ENCODE measurements at places on chromosomes 2 and 18. TPM values are rescaled to one million over a fixed set of nuclear protein-coding genes. Genes with fewer than 3 reads are reported as not detected.

- peaks cover 82% of the 10 kb centered on the region for H3K4me1 ChIP-seq
- DNase-seq, result no peak
- peak overlapping the region; percentile 63 for H3K27ac ChIP-seq
- no peaks in the 10 kb centered on the region for H3K27me3 ChIP-seq
Observed at GRCh38 chr2:219733106-219733505, 105.7 kb downstream of the SLC4A3 start.

MAP3K19 gene
- total RNA-seq, result not detected

DNA sequence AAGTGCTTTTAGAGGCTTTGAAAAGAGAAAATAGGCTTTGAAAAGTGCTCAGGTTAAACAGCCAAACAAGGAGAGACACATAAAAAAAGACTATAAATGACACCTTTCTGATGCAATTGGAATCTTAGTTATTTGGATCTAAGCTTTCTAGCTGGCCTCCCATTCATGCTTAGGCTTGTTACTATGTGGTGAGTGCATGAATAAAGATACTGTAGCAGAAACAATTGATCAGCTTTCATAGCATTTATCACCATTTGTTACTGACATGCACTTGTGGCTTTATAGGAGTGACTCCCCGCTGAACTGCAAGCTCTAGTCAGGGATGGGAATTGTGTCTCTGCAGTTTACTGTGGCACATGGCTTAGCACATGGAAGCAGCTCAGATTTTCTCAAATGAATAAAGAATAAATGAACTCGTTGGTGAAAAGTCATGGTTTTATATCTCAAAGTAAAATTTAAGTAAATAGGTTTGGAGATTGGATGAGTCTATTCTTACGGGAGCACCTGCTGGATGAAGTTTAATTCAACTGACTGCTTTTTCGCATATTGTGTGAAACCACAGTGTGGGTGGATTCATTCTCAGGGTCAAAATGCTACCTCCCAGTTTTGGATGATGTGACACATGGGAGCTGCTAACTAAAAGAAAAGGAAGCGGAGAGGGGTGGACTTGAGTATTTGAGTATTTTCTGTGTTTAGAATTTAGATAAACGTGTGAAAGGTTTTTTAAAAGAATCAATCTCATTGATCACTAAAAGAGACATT, 91.1 kb upstream of the NOL4 start:
- no peak overlapping the region for H3K27ac ChIP-seq
- no peaks in the 10 kb centered on the region for H3K27me3 ChIP-seq
- DNase-seq, result no peak
- no peaks in the 10 kb centered on the region for H3K4me1 ChIP-seq
- H3K36me3 ChIP-seq, result no peaks in the 10 kb centered on the region

GRCh38 chr2:4782647-4783046, 909.5 kb upstream of the SOX11 start:
- H3K27me3 ChIP-seq, result no peaks in the 10 kb centered on the region
- no peak for DNase-seq
- no peak overlapping the region for H3K4me3 ChIP-seq
- no peaks in the 10 kb centered on the region for H3K36me3 ChIP-seq
- no peak overlapping the region for H3K27ac ChIP-seq
- H3K4me1 ChIP-seq, result no peaks in the 10 kb centered on the region

FSHR gene
- not detected for total RNA-seq

GRCh38 chr18:10239103-10239502, 215.3 kb upstream of the APCDD1 start:
- H3K27me3 ChIP-seq, result peaks cover 2% of the 10 kb centered on the region
- no peaks in the 10 kb centered on the region for H3K4me1 ChIP-seq
- DNase-seq, result no peak
- H3K4me3 ChIP-seq, result no peak overlapping the region
- H3K27ac ChIP-seq, result no peak overlapping the region

C2orf81 gene
- 6.5 TPM for total RNA-seq

DNA sequence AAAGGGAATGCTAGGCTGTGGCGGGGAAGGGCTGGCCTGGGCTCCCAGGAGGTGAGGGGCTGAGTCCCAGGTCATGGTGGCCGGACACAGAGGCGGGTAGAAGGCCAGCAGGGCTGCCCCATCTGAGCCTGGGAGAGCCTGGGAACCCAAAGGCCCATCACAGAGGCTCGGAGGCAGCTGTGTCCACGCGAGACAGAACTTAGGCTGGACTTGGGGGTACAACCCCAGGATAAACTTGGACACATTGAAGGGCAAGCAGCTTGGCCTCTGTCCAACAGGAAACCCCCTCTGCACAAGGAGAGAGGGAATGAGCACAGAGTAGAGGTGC, 95.9 kb downstream of the ZFP36L2 start:
- H3K36me3 ChIP-seq, result no peaks in the 10 kb centered on the region
- H3K4me3 ChIP-seq, result peak overlapping the region; percentile 41
- no peak for DNase-seq
- no peaks in the 10 kb centered on the region for H3K27me3 ChIP-seq
- peaks cover 23% of the 10 kb centered on the region for H3K4me1 ChIP-seq

GRCh38 chr2:73253901-73254300, 19.8 kb downstream of the CCT7 start:
- H3K4me3 ChIP-seq, result no peak overlapping the region
- peak overlapping the region; percentile 10 for H3K27ac ChIP-seq
- H3K36me3 ChIP-seq, result peaks cover 38% of the 10 kb centered on the region
- no peak for DNase-seq
- no peaks in the 10 kb centered on the region for H3K27me3 ChIP-seq

- H3K36me3 ChIP-seq, result no peaks in the 10 kb centered on the region
- H3K4me3 ChIP-seq, result no peak overlapping the region
- no peak overlapping the region for H3K27ac ChIP-seq
- H3K4me1 ChIP-seq, result no peaks in the 10 kb centered on the region
- H3K27me3 ChIP-seq, result no peaks in the 10 kb centered on the region
- DNase-seq, result no peak
Observed at GRCh38 chr2:181444654-181445053, 12.5 kb upstream of the ITGA4 start.

- no peak for DNase-seq
- H3K36me3 ChIP-seq, result no peaks in the 10 kb centered on the region
- no peak overlapping the region for H3K4me3 ChIP-seq
- no peaks in the 10 kb centered on the region for H3K4me1 ChIP-seq
- peaks cover 20% of the 10 kb centered on the region for H3K27me3 ChIP-seq
Observed at GRCh38 chr18:78934003-78934402, 45.6 kb upstream of the SALL3 start.

PTRHD1 gene
- total RNA-seq, result 24.3 TPM

- no peak overlapping the region for H3K4me3 ChIP-seq
- peaks cover 24% of the 10 kb centered on the region for H3K27me3 ChIP-seq
- peaks cover 12% of the 10 kb centered on the region for H3K4me1 ChIP-seq
- DNase-seq, result no peak
- no peaks in the 10 kb centered on the region for H3K36me3 ChIP-seq
Observed at GRCh38 chr2:119206201-119206600, 17.4 kb upstream of the STEAP3 start.

MLPH gene
- 81.4 TPM for total RNA-seq

DNA sequence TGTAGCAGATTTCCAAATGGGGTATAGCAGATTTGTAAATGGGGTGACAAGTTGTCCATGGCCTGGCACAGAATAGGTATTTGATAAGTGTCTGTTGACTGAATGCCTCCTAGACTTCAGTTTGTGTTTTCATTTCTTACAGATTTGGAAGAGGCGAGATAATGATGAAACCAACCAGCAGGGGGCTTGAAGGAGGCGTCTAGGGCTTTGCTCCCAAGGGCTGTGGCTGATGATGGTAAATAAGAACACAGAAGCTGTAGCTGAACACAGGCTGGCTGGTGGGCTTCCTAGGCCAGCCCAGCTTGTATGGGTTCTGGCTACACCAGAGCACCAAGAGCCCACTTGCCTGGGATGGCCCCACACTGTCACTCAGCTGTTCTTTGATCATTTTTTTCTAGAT, 19.4 kb downstream of the SFTPB start:
- H3K27ac ChIP-seq, result no peak overlapping the region
- peaks cover 74% of the 10 kb centered on the region for H3K36me3 ChIP-seq
- H3K4me1 ChIP-seq, result no peaks in the 10 kb centered on the region
- H3K27me3 ChIP-seq, result no peaks in the 10 kb centered on the region
- no peak for DNase-seq

- peaks cover 24% of the 10 kb centered on the region for H3K4me1 ChIP-seq
- H3K27me3 ChIP-seq, result no peaks in the 10 kb centered on the region
- no peaks in the 10 kb centered on the region for H3K36me3 ChIP-seq
- DNase-seq, result no peak
- H3K27ac ChIP-seq, result no peak overlapping the region
Observed at GRCh38 chr2:8452979-8453903, 228.6 kb upstream of the ID2 start.

DNA sequence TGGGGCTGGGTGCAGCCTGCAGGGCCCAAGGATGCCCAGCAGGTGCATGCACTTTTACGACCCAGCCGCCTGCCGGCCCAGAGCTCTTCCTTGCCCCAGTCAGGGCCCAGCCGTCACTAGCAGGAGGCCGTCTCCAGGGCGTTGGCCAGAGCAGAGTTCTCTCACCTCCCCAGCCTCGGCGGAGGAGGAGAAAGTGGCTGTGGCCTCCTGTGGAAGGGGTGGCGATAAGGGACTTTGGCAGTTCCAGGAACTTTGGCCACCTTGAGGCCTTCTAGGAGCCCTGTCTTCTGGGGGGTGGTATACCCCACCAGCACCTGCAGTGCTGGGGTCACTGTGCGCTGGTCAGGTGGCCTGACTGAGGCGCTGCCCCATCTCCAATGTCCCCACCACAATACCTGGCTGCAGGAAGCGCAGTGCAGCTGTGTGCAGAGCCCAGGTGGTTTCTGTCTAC, 22.0 kb downstream of the NPPC start:
- H3K4me1 ChIP-seq, result peaks cover 7% of the 10 kb centered on the region
- H3K4me3 ChIP-seq, result no peak overlapping the region
- H3K36me3 ChIP-seq, result no peaks in the 10 kb centered on the region
- no peak overlapping the region for H3K27ac ChIP-seq
- no peak for DNase-seq

MPP4 gene
- 0.32 TPM for total RNA-seq

DNA sequence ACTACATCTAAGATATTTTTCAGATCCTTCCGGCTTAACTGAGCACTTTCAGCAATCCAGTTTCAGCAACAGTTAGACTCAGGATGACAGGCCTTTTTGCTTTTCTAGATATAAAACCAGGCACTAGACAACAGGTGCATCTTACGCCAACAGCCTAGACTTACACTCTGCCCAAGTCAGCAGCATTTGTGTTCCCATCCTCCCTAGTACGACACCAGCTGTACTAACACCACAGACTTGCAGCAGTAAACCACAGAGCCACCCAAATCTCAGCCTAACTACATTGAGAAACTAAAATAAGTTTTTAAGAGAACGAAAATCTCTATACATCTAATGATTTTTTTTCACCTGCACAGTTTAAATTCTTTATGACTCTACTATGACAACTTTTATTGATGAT, 89.9 kb upstream of the DNMT3A start:
- H3K4me3 ChIP-seq, result no peak overlapping the region
- no peaks in the 10 kb centered on the region for H3K36me3 ChIP-seq
- no peak for DNase-seq
- no peaks in the 10 kb centered on the region for H3K27me3 ChIP-seq
- H3K27ac ChIP-seq, result no peak overlapping the region
- H3K4me1 ChIP-seq, result no peaks in the 10 kb centered on the region

- no peaks in the 10 kb centered on the region for H3K27me3 ChIP-seq
- no peaks in the 10 kb centered on the region for H3K36me3 ChIP-seq
- H3K4me3 ChIP-seq, result no peak overlapping the region
- no peak overlapping the region for H3K27ac ChIP-seq
- H3K4me1 ChIP-seq, result no peaks in the 10 kb centered on the region
Observed at GRCh38 chr18:2049986-2050385, 521.3 kb downstream of the METTL4 start.

GRCh38 chr18:46672062-46672970, 15.3 kb upstream of the LOXHD1 start:
- H3K4me3 ChIP-seq, result no peak overlapping the region
- no peak for DNase-seq
- peaks cover 30% of the 10 kb centered on the region for H3K27me3 ChIP-seq
- H3K27ac ChIP-seq, result no peak overlapping the region
- H3K36me3 ChIP-seq, result no peaks in the 10 kb centered on the region

DNA sequence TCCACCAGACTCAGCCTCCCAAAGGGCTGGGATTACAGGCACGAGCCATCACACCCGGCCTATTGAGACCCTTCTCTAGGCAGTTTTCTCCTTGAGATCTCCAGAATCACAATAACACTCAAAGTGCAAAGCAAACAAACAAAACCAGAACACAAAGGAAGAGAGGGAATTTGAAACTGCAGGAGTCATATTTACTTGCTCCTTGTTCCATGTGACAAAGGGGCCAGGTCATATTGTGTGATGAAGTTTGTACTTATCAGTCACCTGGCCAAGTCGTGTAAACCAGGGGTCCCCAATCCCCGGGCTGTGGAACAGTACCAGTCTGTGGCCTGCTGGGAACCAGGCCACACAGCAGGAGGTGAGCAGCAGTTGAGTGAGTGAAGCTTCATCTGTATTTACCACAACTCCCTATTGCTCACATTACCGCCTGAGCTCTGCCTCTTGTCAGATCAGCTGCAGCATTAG, 26.5 kb downstream of the SCYGR8 start:
- H3K4me3 ChIP-seq, result no peak overlapping the region
- no peak for DNase-seq
- H3K36me3 ChIP-seq, result no peaks in the 10 kb centered on the region
- no peaks in the 10 kb centered on the region for H3K4me1 ChIP-seq
- H3K27ac ChIP-seq, result no peak overlapping the region

EIF2B4 gene
- 43.8 TPM for total RNA-seq

DNA sequence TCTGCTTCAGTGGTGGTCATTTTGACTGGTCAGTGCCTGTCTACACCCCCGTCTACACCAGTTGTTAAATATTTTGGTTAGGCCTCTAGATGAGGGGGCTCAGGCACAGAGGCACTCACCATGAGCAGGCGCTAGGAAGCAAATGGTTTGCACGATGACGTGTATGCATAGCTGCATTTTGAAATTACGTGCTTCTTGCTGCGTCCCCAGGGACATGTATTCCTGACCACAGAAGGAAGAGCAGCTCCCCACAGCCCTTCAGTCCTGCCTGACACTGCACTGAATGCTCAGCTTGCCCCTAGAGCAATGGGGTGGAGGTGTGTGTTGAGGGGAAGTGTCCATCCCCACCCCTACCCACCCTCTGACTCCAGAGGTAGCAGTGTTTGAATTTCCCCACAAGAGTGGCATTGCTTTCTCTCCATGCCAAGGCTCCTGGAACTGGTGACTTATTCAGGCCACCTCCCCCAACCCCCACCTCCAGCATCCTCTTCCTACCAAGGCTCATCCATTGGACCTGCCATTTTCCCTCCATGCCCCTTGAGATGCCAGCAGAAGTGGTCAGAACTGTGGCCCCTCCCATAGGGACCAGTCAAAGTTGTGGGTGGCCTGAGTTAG, 11.4 kb upstream of the ZAP70 start:
- H3K27me3 ChIP-seq, result no peaks in the 10 kb centered on the region
- H3K36me3 ChIP-seq, result no peaks in the 10 kb centered on the region
- H3K4me3 ChIP-seq, result no peak overlapping the region
- DNase-seq, result no peak
- no peaks in the 10 kb centered on the region for H3K4me1 ChIP-seq

GRCh38 chr18:30989141-30989540, 53.4 kb downstream of the DSC3 start:
- no peaks in the 10 kb centered on the region for H3K27me3 ChIP-seq
- no peak overlapping the region for H3K4me3 ChIP-seq
- no peaks in the 10 kb centered on the region for H3K36me3 ChIP-seq

DNA sequence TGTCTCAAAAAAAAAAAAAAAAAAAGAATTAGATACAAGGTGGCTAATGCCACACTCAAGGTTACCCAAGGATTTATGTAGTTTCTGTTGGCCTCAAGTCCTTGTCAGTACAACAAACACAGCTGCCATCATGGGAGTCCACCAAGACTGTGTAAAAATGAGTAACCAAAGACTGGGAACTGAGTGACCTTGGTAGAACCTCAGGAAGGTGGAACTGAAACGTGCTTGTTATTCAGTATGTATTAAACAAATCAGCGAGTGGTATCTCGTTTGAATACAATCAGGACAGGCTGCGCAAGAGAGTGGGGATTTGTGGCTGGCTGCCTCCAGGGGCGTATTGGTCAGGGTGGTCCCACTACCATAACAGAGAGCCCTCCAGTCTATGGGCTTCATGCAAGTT, 1.6 kb upstream of the SFTPB start:
- no peak overlapping the region for H3K27ac ChIP-seq
- H3K4me3 ChIP-seq, result no peak overlapping the region
- no peaks in the 10 kb centered on the region for H3K4me1 ChIP-seq
